AML-193 (cell line): ENCODE measurements at places on chromosomes 7 and 10.

- no peak for DNase-seq
Observed at GRCh38 chr10:8158193-8159071, 103.9 kb downstream of the GATA3 start.

- DNase-seq: no peak
Observed at GRCh38 chr10:49502358-49502757, 36.6 kb downstream of the ERCC6 start.

GRCh38 chr10:48603421-48604038 lies 1.3 kb downstream of the ARHGAP22 start:
- no peak for DNase-seq

DNA sequence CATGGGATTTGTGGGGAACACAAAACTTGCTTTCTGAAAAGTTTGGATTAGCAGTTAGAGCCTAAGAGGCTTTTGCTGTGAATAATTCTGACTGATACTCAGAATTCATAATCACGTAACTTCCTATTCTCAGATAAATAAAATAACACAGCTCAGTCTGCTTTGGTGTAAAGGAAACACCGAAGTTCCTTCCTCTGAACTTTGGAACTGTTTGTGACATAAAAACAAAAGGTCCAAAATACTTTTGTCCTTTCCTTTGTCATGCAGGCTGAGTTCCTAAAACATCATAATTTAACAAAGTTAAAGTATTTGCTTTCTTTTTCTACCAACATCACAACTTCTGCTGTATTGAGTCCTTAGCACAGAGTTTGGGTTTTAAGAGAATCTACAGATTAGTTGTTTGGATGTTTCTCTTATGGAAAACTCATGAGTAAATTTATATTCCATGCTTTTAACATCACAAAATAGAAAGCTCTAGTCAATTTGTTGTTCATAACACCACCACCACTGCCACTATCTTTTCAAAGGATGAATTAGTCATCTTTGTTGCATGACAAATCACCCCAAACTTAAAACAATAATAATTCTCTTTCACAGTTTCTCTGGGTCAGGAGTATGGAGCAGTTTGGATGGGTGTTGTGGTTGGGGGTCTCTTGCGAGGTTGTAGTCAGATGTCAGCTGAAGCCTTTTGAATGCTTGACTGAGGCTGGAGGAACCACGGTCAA lies 123.4 kb downstream of the REEP3 start:
- DNase-seq: no peak

DNA sequence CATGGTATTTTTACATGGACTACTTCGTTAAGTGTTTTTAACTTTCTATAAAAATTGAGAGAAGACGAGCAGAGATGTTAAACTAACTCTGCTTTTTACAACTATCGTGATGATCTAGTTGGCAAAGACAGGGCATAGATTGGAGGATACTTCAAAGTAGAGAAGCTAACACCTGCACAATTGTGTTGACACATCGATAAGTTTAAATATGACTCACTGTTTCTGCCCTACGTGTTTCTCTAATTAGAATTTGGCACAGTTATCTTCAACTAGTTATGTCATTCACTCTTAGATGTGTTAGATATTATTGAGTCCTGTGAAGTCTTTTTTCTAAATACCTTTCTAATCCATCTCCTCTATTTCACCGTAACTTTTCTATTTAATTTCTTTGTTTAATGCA lies 68.5 kb upstream of the FERD3L start:
- DNase-seq: no peak

- DNase-seq: no peak
Observed at GRCh38 chr10:86644152-86644793, 10.1 kb upstream of the OPN4 start.

- DNase-seq: peak; percentile 40
Observed at GRCh38 chr7:75915416-75916156, 631 bp downstream of the POR start.

DNA sequence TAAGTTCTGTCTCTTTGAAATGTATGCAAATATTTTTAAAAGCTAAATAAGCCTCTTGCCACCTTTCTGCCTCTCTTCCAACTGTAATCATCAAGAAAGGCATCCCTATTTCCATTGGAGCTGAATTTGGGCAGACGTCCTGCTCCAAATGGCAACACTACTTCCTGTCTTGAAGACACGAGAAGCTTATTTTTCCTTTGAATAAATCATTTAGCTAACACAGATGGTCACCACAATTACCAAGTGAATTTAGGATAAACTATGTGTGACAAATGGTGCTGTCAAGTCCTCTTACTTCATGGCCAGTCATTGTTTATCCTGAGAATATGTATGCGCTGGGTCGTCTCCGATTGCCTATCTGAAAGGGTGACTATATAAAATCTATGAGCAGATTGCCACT lies 268.0 kb downstream of the ANKRD7 start:
- DNase-seq: no peak

GRCh38 chr7:28688651-28689050 lies 269.5 kb downstream of the TRIL start:
- no peak for DNase-seq

- DNase-seq: no peak
Observed at GRCh38 chr7:105639667-105640493, 58.6 kb upstream of the EFCAB10 start.

DNA sequence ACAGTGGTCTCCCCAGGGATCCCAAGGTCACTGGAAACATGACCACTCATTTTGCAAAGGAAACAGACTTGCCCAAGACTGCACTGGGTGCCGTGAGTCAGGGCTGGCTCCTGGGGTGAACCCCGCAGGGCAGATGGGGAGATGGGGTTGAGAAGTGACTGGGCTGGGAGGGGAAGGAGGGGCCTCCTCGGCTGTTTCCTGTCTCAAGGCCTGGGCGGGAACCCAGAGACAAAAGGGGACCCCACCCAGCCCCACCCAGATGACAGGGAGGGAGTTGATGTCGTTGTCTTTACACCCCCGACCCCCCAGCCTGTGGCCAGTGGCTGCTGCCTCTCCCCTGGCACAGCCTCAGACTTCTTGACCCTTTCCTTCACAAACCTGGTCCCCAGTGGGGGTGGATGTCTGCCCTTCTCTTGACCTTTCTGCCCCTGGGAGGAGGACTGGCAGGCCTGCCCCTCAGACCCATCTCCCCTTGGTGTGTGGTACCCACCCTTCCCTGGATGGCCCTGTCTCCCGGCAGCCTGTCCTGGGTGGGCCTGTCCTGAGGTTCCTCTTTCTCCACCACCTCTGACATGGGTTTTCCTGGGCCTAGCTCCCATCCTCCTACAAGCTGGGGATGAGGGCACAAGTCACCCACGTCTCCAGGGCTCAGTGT lies 1.4 kb downstream of the MYO1G start:
- DNase-seq: peak; percentile 66

- DNase-seq: no peak
Observed at GRCh38 chr10:86775056-86775869, 18.8 kb downstream of the BMPR1A start.

DNA sequence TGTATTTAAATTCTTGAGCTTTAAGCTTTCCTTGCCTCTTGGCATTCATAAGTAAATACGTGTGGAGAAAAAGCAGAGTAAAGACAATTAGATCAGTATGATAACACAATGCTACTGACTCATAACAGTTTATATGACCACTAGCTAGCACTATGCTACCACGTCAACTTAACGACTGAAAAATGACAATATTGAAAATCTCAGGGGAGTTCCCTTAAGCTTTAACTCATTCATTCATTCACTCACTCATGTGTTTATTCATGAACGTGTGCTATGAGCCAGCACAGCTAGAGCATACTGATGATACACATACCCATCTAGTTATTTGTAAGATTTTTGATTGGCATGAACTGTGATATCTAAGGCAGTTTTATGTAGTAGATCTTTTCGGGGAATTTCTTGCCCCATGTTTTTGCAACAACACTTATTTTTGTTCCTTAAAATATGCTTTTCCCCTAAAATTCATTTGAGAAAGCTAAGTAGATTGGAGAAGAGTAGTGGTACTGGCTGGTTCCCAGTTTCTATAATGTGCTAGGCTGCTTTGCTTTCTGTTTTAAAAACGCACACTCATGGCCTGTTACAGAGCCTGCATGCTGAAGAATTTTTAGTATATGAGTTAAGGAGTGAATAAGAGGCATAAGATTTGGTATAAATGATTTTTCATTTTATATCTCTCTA lies 57.4 kb upstream of the ACBD5 start:
- DNase-seq: no peak

- DNase-seq: no peak
Observed at GRCh38 chr10:133528845-133529575, 1.8 kb downstream of the CYP2E1 start.

DNA sequence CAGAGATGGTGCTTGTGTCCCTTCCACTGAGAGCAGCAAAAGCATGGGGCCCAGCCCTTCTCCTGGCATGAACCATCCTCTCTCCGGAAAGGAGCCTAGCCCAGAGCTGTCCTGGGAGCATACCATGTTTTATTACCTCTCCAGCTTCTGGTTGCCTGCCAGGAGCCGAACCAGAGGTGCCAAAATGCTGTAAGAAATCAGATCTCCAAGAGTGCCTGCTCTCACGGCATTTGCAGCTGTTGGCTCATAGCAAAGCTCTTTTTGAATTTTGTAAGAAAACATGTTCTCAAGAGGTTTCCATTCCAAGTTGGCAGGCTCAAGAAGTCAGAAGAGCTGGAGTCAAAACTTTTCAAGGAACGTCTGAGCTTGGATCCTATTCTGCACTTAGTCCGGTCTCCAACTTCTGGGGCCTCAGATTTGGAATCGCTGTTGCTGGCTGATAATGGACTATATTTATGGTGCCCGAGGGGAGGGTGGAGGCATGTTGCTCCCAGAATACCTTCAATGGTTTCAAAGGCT lies 211.7 kb upstream of the MKI67 start:
- DNase-seq: no peak

GRCh38 chr10:43350686-43351085 lies 20.8 kb upstream of the FXYD4 start:
- DNase-seq: no peak

DNA sequence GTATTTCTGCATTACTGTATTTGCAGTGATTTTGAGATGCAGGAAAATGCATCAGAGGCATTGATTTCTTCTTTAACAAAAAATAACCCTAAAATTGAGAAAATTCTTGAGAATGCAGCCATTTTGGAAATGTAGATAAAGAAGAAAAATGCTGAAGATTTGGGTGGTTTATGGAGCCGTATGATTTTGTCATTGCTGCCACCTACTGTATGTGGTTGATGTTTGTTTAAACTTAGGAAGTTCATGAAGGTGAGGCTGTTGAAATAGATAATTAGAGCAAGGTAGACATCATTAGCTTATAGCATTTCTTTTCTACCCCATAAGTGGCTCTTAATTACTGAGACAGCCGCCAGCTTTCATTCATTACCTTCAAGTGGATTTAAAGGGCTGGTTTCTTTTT lies 92.1 kb upstream of the SAMD8 start:
- DNase-seq: peak; percentile 13

DNA sequence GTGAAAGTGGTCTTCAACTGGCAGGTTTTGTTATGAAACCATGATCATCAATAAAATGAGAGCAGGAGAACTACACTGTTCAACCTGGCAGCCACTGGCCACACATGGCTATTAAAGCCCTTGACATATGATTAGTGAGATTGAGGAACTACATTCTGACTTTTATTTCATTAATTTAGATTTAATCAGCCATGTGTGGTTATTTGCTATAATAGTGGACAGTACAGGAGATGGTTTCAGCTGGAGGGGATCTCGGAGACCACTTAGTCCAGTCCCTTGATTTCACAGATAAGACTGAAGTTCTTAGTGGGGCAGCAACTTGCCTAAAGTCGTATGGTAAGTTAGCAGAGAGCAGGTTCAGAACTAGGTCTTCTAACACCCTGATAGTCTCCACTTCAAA lies 111.7 kb upstream of the BMPER start:
- no peak for DNase-seq

- DNase-seq: no peak
Observed at GRCh38 chr10:7969623-7970022, 84.9 kb upstream of the GATA3 start.
